ENCODE measurements at places on chromosomes 7 and 10. TPM values are rescaled to one million over a fixed set of nuclear protein-coding genes. Genes with fewer than 3 reads are reported as not detected.

The COL17A1 gene
- 0.06 TPM for total RNA-seq

DNA sequence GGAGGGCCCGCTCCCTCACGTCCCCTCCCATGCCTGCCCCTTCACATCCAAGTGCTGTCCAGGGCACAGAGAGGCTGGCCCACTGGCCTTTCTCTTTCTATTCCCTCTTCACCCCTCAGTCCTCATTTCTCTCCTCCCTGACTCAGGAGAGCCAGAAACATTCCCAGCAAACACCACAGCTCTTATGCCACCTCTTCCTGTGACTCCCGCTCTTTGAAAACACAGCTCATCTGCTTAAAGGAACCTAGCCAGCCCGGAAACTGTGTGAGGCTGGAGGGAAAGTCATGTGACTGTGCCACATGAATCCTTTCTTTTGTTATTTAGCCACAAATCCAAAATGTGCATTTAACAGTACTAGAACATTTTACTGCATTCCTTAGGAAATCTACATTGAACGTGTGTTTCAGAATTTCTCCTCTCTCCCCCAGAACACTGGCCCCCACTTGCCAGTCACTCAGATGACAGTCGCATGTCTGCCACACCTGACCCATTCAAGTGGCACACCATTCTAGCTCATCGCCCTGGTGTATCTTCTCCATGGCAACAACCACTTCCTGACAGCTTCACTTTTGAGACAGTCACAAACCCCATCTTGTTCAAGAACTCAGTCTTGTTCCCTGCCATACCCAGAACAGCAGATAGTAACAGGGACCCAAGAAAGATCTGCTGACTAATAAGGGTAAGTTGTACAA lies 42.8 kb downstream of the GRB10 start:
- DNase-seq = no peak

GRCh38 chr7:36895192-36895591 lies 170.9 kb upstream of the AOAH start:
- no peak for DNase-seq

- no peak for DNase-seq
These were observed 30.5 kb upstream of the ZNF273 start for GRCh38 chr7:64872351-64873154.

DNA sequence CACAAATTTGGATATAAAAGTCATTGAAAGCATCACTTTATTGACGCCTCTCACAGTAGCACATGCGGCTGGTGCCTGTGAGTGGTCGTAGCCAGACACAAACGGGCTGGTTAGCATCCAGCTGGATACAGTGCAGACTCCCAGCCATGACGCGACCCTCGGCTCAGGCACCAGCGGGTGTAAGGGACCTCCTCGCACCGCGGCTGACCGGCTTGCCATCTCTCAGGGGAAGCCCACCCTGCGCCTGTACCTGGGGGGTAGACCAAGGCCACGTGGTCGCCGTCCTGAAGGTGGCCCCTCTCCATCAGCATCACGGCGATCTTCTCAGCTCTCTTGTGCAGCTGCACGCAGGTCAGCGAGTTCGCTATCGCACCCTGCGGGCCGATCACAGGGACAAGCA lies 213.8 kb downstream of the ZMYND11 start:
- no peak for DNase-seq

DNA sequence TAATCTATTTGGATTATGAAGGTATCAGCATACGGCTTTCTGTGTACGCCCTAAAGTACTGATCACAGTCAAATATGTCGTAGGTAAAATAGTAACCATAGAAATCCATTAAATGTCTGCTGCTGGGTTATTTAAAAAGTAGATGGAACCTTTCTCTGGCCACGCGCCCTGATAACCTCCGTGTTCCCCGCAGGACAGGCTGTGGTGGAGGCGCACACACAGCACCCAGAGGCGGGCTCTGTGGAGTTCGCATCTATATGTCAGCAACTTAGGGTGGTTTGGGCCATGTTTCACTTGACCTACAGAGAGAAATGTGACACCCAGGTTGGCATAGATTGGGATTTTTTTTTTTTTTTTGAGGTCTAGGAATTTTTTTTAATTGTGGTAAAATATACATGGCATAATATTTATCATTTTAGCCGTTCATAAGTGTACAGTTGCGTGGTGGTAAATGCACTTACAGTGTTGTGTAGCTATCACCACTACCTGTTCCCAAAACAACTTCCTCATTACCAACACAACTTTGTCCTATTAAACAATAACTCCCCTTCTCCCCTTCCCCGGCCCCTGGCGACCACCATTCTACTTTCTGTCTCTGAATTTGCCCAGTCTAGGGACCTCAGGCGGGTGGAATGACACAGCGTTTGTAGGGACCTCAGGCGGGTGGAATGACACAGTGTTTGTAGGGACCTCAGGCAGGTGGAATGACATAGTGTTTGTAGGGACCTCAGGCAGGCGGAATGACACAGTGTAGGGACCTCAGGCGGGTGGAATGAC lies 15.4 kb downstream of the PPP2R2D start:
- DNase-seq = no peak
